ENCODE measurements at places on chromosomes 6 and 20.

- DNase-seq, result peak; percentile 44
Observed at GRCh38 chr6:109455437-109456110, at the start of gene MICAL1. Gene MICAL1 (minus strand): TSS chr6:109455772. CDS start chr6:109454196, 1,576 bp downstream.

GRCh38 chr6:105384004-105384403, 18.9 kb downstream of the PREP start:
- no peak for DNase-seq

- no peak for DNase-seq
Observed at GRCh38 chr6:140209775-140210174, 835.3 kb upstream of the CITED2 start.

- DNase-seq, result no peak
Observed at GRCh38 chr6:53544217-53544469, 758 bp downstream of the GCLC start.

GRCh38 chr6:17740559-17741220, 34.0 kb upstream of the NUP153 start:
- DNase-seq, result no peak

DNA sequence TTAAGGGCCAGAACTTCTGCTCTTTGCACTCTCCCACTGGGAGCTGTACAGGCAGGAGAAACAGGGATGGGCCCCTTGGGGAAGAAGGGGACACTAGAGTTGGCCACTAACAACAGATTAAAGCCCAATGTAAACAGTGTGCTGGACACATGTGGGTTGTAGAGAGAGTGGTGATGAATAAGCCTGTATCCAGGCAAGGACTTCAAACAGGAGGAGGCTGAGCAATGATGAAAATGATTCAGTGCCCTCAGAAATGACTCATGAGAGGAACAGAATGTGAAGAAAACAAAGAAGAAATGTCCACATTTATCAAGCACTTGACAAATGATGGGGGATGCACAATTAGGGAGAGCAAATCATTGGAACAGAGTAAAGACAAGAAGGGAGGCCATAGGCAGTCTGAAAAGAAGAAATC, 242.3 kb downstream of the TBX18 start:
- no peak for DNase-seq

All from stimulated activated CD8-positive, alpha-beta memory T cell treated with anti-CD3 and anti-CD28 coated beads, Interleukin-7, amount 100 ng/mL, for 1 hour (primary cell).